ENCODE measurements at places on chromosomes 5 and 9.

DNA sequence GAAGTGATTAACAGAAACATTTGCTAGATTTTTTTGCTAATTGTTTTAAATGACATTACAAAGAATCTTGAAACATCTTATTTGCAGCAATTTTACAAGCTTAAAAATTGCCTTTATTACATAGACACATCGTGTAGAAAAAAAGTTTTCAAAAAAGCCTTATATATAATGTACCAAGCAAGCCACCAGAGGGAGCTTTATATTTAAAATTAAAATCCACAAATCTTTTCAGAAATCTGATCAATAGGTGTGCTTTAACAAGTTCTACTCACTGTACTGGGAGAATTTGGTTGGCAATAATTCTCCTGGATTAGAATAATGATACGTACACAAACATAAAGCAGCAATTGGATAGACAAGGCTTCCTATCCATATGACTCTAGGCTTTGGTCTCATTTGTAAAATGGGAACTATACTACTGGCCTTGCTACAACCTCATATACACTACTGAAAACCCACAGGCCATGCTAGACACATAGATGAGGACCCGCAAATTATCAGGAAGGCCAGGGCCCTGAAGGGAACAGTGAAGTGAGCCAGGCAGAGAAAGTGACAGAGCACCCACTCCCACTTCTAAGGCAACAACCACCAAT lies 4.8 kb downstream of the PSMB7 start:
- no peak for DNase-seq

DNA sequence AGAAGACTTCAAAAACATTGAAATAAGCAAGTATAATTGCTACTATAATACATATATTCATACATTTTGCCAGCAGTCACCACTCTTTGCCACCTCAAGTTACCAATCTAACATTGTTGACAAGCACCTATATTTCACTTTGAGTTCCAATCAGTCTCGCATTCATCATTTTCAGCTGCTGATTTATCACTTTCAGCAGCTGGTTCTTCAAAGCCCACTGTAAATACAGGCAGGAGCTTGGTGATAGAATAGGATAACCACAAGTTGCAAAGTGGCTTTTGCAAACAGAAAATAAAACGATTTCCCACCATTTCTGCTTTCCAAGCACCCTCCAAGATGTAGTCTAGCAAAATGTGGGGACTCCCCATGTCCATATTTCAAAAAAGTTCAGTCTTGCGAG lies 114.2 kb upstream of the ITGA1 start:
- DNase-seq, result no peak

GRCh38 chr9:97857606-97858392 lies 4.8 kb downstream of the FOXE1 start:
- no peak for DNase-seq

- DNase-seq, result no peak
These were observed 106.0 kb downstream of the ADRB2 start for GRCh38 chr5:148932355-148932935.

GRCh38 chr5:65043843-65044359 lies 275.2 kb downstream of the CWC27 start:
- no peak for DNase-seq

GRCh38 chr5:151100681-151101080 lies 19.8 kb upstream of the TNIP1 start:
- no peak for DNase-seq

DNA sequence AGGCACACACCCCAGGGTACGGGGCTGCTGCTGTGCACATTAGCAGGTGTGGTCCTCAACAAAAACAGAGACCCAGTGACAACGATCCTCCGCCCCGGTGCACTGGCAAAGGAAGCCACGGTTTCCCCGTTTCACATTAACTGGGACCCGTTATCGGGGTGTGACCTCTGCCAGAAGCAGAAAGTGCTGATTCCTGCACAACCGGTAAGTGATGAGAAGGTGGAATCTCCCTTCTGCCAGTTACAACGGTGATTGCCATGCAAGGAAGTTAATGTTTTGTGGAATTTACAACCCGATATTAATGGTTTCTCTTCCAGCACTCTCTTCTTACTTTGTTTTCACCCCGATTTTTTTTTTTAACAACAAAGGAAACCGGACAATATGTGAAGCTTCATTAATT lies 294.9 kb upstream of the IRX1 start:
- no peak for DNase-seq

DNA sequence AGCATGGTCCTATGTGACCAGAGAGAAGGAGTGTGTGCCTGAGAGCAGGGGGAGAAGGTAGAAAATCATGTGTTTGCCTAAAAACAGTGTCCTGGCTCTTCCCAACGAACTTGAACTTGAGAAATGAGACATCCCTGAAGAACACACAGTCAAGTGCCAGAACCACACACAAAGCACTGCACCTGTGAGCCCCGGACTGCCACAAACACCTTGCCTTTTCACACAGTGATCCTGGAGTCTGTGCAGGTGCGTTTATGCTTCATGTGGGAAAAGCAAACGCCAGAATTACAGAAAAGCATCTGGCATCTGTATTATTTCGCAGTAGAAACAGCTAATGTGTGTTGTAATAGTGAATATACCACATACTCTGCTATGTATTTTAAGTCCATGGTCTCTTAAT lies 9.3 kb downstream of the CTNND2 start:
- DNase-seq, result no peak

GRCh38 chr5:128101676-128102075 lies 18.1 kb downstream of the SLC12A2 start:
- DNase-seq, result no peak

- no peak for DNase-seq
These were observed 114.3 kb upstream of the IL12B start for GRCh38 chr5:159444441-159445082.

DNA sequence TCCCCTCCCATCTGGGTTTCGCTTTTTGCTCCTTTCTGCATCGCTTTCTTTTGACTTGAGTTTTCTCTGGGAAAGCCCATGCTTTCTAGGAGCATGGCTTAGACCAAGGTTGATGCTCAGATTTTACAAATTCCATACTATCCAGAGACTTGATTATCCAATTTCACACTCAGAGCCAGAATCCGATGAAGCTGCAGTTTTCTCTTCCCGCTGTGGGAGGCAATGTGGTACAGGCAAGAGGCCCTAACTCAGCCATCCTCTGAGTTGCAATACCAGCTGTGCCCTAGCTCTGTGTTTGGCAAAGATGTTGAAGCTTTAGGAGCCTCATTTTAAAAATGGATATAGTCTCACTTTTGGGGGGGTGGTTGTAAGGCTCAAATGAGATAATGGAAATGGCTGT lies 85.1 kb downstream of the BRINP1 start:
- DNase-seq, result no peak

DNA sequence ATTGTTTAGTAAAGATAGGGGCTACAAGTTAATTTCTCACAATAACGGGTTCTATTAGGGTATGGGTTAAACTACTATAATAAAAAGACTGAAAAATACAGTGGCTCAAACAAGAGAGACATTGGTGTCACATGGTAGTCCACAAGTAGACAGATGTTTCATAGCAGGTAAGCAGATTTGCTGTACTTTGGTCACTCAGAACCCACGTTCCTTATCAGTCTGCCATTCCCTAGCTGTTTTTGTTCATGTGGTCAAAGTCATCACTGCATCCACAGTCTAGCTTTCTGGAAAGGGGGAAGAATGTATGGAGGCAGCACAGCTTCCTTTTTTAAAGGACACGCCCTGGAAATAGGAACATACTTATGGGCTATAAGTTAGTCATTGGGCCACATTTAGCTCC lies 73.0 kb downstream of the SLC12A2 start:
- DNase-seq, result no peak

DNA sequence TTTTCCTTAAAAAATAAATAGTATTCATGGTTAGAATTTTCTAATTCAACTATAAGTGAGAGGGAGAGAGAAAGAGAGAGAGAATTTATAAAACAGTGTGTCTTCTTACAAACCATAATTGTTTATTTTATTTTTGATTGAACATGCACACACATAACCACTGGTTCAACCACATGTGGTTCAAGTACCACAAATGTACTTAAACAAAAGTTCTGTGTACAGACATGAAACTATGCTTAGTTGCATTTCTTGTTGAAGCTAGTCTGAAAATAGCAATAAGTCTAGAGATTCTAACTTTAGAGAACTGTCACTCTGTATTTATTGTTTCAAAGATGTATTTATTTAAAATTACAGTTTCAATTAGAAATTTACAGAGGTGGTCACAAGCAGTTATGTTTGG lies 130.6 kb upstream of the PDE4D start:
- no peak for DNase-seq

DNA sequence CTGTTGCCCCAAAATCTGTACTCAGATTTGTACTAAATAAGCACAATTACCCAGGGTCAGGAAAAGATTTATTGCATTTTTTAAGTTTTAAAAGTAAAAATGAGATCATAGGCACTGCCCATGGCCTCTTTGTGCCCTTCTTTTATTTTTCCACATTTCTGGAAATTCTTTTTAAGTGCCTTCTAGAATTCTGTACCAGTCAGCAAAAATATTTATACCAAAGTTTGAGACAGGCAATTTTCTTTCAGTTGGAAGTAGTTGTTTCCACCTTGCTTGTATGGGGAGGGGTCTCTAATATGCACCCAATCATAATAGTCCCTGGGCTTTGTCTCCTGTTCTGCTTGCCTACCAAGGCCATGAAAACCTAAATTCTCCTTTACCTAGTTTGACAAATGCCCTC lies 5.6 kb upstream of the RNF20 start:
- no peak for DNase-seq

DNA sequence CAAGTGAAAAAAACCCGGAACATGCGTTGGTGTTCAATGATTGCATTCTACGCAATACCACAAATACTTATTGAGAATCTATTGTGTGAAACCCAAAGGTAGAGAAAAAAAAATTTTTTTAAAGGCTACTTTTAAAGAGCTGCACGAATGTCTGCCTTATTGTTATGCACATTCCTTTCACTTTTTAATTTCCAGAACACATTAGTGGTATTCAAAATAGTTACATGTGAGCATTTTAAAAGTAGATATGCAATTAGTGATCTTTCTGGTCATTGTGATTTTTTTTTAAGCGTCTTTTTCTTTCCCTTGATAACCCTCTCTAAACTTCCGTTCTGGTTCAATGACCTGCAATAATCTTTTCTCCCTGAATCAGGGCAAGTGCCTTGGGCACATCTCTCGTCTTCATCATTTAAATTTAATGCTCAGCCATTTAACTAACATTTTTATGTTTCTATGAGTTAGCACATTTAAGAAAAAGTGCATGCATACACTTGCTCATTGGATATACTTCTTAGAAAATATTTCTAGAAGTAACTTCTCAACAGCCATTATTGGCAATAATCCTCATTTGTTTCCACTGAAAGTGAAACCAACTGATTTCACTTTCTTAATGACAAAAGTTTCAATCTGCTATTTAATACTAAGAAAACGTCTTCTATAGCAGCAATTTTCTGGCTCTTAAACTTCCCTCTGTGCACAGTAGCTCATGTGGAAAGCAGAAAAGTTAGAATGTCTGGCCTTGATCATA lies 80.3 kb downstream of the CDH6 start:
- no peak for DNase-seq

DNA sequence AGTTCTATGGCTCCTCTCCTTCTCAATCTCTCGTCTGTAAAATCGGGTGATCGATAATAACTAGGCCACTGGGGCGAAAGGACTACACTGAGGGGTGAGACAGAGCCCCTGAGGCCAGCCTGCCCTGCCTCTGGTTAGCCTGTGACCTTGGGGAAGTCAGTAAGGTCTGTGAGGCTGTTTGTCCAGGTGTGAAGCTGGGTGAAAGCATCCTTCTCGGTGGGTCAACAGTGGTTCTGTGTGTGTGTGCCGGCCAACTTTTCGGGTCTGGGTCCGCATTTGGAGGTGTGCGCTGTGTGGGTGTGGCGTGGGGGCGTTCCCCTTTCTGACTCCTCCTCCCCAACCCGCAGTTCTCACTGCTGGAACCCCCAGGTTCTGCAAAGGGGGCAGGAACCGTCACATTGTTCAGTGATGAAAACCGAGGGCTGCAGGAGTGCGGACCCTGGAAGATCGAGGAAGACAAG lies 5.0 kb upstream of the RNF44 start:
- peak; percentile 73 for DNase-seq

DNA sequence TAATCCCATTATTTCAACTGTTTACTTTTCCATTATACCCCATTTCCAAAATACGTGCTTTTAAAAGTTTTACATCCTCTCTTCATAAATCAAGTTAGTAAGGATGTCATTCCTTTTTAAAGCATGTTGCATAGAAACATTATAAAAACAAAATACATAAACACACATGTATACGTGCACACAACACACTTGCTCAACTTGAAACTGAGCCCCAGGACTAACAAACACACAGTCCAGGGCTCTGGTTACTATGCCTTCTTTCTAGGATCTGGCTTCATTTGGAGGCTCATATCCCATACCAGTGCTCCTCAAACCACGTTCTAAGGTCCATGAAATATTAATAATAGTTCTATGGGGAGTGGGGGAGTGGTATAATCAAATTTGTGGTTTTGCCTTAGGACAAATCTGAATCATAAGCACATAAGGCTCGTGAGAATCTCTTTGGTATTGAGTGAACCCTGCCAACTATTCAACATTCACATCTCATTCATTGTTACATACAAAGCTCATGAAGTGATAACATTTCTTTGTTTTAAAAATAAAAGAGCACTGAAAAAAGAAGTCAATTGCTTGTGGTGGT lies 55.2 kb downstream of the NFIB start:
- DNase-seq, result no peak

GRCh38 chr5:66312266-66312665 lies 168.2 kb downstream of the SREK1 start:
- no peak for DNase-seq

DNA sequence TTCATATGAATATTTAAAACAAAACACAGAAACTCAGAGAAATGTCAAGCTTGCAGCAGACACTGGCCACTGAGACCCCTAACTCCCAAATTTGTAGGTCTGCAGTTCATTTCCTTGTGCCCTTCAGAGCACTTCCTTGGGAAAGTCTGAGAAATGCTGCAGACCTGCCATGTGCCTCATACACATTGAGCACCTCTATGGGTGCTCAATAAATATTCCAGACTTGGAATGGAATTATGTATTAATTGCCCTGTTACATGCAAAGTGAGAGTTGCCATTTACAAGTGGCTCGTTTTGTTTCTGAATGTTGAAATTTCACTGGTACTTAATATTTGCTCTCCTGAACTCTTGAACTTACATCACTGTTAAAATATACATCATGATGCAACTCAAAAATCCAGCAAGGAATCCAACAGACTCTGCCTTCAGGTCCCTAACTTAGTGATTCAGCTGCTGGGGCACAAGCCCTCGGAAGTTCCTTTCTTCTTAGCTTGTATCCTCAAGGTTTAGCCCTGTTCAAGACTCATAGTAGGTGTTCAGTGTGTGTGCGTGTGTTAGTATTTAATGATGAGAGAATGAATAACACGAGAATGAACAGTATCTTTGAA lies 90.6 kb downstream of the PTCD2 start:
- DNase-seq, result no peak

- no peak for DNase-seq
These were observed 94.3 kb downstream of the SREK1 start for GRCh38 chr5:66238435-66238834.

DNA sequence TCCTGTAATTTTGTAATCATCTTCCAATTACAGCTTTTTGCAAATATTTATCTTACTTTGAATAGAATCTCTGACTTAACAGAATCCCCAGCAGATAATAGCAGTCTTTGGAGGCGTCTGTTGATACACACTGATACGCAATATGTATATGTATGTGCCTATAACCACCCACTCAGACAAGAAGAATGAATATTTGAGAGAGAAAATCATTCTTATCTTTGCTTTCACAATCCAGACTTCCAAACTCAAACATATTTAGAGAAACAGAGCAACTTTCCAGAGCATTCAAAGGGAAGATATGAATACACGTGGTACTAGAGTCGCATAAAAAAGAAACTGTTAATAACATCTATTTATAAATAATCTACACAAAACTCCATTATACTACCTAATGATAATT lies 6.1 kb downstream of the RORB start:
- no peak for DNase-seq
